ENCODE measurements at places on chromosomes 13 and 19.

DNA sequence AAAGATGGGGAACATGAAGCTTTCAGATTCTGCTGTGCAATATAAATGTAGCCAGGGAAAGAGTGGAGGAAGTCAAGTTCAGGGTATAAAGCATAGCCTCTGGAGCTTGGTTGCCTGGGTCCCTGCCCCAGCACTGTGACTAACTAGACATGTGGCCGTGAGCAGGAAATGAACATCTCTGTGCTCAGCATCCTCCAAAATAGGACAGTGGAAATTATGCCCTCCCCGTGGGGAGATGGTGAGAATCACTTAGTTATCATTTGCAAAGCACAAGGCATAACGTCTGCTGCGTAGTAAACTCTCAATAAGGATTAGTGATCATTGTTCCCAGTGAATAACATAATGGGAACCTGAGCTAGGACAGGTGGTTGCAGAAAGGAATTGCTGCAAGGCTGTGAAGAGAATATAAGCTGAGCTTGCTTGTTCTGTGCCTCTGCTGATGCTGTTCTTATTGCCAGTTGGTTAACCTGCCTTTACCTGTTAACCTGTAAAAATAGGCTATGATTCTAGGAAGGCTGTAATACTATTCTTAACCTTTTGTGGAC, 441.0 kb downstream of the COG6 start:
- no peak for DNase-seq

GRCh38 chr13:20378721-20379120, 146.6 kb upstream of the GJB6 start:
- DNase-seq, result no peak

GRCh38 chr13:98214008-98214643, 37.1 kb upstream of the RNF113B start:
- no peak for DNase-seq

GRCh38 chr19:43700395-43701000, 15.4 kb upstream of the IRGC start:
- no peak for DNase-seq

DNA sequence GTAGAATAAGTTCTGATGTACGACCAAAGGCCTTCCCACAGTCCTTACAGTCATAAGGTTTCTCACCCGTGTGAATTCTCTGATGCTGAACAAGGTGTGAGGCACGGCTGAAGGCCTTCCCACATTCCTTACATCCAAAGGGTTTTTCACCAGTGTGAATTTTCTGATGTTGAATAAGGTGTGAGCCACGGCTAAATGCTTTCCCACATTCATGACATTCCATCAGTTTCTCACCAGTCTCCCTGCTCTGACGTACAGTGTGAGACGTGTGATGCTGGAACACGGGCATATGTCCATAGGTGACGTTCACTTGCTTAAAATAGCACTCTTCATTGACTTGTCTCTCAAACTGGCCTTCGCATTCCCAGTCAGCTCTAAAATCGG, 31.0 kb upstream of the COX7A1 start:
- DNase-seq, result no peak

DNA sequence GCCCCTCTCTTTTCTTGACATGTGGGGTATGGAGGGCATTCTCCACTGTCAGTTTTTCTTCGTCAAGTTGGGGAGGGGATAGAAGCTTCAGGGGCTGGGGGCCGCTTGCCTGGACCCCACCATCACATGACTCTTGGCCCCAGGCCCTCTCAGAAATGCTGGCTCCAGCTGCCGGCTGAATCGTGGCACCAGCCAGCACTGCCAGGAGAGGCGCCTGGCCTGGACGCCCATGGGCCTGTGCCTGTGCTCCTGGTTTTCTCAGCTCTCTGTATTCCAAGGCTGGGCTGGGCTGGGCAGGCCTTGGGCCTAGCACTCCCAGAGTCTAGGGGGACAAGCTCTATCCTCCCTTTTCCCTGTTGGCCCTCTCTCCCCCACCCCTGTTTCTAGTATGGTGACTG, 38.6 kb downstream of the LYL1 start:
- DNase-seq, result no peak

DNA sequence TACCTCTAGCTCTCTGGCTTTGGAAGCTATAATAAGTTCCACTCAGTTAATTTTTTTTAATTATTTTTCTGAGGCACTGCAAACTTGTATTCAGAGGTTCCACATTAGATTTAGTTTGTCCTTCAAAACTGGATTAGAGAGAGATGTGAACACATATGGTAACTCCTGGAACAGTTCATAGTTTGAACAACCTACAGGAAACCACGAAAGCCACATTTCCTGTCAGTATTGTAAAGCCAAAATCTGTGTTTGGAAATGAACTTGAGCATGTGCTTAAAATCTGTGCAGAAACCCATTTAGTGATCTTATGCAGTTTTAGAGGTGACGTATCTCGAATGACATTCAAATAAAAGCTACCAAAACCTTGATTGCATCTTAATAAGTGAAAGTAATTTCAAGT, 1952.0 kb downstream of the OLFM4 start:
- no peak for DNase-seq

- no peak for DNase-seq
These were observed 7.1 kb downstream of the COMMD6 start for GRCh38 chr13:75530549-75530961.

DNA sequence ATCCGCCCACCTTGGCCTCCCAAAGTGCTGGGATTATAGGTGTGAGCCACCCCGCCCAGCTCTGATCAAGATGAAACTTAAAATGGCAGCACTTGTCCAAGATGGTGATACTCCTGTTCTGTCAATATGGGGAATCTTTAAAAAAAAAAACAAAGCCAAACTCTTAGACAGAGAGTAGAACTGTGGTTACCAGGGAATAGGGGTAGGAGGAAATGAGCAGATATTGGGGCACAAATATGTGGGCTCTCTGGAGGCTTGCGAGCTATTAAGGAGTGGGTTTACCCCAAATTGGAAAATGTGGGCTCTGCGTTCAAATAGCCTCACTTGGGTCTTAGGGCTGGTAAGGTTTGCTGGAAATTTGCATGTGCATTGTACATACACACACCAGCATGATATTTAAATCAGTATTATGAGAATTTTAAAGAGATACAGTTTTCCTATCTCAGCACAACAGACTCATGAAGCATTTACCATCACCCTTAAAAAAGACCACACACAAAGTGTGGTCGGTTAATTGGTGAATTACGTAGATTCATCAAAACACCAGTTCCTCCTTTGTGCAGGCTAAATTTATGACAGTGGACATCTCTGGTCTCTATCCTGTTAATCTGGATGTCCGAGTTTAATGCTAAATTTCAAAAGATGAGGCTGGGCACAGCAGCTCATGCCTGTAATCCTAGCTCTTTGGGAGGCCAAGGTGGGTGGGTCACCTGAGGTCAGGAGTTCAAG, 11.3 kb downstream of the CD70 start:
- DNase-seq, result no peak

DNA sequence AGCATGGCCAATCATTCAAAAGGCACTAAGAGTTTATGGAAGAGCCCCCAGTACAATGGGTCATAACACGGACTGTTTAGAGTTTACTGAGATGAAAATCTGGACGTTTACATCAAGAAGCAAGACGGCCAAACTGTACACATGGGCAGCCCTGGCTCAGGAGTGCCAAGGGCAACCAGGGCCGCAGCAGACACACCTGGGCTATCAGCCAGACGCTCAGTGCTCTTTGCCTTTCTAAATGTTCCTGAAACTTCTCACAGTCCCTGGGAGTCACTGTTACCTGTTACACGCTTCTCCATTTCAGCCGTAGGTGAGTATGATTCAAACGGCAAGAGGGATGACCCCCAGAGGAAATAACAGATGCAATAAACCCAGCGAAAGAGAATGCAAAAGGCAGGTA, 64.5 kb downstream of the ABCC4 start:
- no peak for DNase-seq

- DNase-seq, result no peak
These were observed 13.6 kb downstream of the ONECUT3 start for GRCh38 chr19:1766800-1767352.

GRCh38 chr19:38655148-38655824, 7.8 kb downstream of the ACTN4 start:
- DNase-seq, result no peak
